ENCODE measurements at places on chromosomes 16 and 17. TPM values are rescaled to one million over a fixed set of nuclear protein-coding genes. Genes with fewer than 3 reads are reported as not detected.

The TEKT1 gene
- not detected for total RNA-seq

The ABCA8 gene
- not detected for total RNA-seq

The SOST gene
- total RNA-seq = not detected

The ADORA2B gene
- total RNA-seq = 1.9 TPM

The SLC16A13 gene
- total RNA-seq = 9.6 TPM

The TUBG1 gene
- 102 TPM for total RNA-seq

DNA sequence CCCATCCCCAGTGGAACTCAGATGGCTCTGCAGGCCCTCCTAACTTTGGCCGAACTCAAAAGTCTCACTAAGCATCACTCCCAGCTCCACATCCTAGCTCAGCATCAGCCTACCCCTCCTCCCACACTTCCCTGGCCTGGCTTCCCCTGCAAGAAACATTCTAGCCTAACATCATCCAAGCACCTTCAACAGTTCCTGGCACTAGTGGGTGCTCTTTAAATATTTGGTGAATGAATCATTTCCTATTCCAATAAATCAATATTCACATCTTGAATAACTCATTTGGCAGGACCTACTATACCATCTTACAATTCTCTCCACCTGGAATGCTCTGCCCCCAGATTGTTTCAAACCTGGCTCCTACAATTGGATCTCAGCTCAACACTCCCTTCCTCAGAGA, 11.0 kb upstream of the BBS2 start:
- H3K27ac ChIP-seq = no peak overlapping the region
- H3K4me3 ChIP-seq = no peak overlapping the region
- no peaks in the 10 kb centered on the region for H3K36me3 ChIP-seq
- no peak for DNase-seq
- peaks cover 15% of the 10 kb centered on the region for H3K27me3 ChIP-seq

DNA sequence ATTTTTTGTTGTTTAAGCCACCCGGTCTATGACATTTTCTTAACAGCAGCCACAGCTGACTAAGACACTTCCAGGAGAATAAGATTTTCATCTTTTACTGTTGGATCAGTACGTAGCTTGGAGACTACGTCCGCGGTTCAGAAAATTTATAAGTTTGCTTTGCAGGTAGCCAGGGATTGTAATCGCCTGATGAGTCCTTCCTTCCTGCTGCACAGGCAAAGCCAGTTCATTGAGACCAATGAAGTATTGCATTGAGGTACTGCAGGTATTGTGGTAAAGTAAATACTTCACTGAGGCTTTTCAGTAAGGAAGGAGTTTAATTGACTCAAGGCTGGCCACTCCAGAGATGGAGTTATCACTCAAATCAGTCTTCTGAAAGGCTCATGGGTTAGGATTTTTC, 269.4 kb upstream of the ELAC2 start:
- H3K27me3 ChIP-seq = no peaks in the 10 kb centered on the region
- no peak overlapping the region for H3K27ac ChIP-seq
- DNase-seq = no peak
- H3K4me3 ChIP-seq = no peak overlapping the region
- no peaks in the 10 kb centered on the region for H3K4me1 ChIP-seq

GRCh38 chr17:47640076-47640475, 9.6 kb upstream of the KPNB1 start:
- no peaks in the 10 kb centered on the region for H3K27me3 ChIP-seq
- peaks cover 11% of the 10 kb centered on the region for H3K4me1 ChIP-seq
- DNase-seq = no peak
- H3K4me3 ChIP-seq = no peak overlapping the region
- H3K27ac ChIP-seq = no peak overlapping the region

DNA sequence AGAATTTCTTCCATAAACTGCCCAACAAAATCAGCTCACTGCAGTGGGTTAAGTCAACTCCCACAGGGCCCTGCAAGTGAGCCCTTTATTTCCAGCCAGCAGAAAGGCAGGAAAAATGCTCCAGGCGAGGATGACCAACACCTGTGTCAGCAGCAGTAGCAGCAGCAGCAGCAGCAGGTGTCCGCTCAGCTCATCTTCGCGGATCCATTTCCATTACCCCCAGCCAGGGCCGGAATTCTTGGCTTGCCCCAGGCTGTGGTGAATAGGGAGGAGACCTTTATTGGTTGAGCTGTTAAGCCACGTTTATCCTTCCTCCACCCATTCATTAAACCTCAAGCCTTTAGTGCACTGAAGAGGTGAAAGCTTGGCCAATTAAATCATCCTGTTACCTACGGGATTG, 46.2 kb downstream of the MARCHF10 start:
- no peak overlapping the region for H3K4me3 ChIP-seq
- H3K27me3 ChIP-seq = peaks cover 27% of the 10 kb centered on the region
- no peak overlapping the region for H3K27ac ChIP-seq
- no peaks in the 10 kb centered on the region for H3K4me1 ChIP-seq

- H3K4me1 ChIP-seq = no peaks in the 10 kb centered on the region
- H3K27ac ChIP-seq = no peak overlapping the region
- H3K36me3 ChIP-seq = no peaks in the 10 kb centered on the region
- H3K4me3 ChIP-seq = no peak overlapping the region
- no peaks in the 10 kb centered on the region for H3K27me3 ChIP-seq
Measured at GRCh38 chr17:66885417-66885816, 50.5 kb downstream of the CACNG5 start.

DNA sequence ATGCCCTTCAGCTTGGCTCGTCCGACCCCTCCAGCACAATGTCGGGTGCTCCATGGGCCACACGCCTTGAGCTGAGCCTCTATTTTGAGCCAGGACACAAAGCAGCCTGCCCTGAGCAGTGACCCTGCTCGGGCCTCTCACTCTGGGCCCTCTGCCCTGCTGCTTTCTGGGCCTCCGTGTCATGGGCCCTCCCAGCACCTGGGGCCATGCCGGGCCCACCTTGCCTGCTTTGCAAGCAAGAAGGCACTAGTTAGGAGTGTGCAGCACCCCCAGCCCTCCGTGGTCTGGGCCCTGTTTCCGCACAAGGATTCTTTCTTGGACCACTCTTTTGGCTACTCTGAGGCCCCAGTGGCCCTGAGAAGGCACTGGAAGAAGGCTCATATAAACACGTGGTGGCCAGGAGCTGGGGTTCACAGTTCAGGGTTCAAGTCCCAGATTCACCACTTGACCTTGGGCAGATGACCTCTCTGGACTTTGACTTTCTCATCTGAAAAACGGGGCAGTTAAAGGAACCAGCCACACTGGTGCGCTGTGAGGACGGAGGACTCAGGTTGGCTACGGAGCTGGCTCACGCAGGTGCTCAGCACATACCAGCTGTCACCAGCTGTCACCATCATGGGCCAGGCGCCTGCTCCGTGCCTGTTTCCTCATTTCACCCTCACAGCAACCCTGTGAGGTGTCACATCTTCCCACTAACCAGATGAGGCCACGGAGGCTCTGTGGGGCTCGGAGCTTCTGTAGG, 166.0 kb upstream of the GSE1 start:
- no peak for DNase-seq
- peaks cover 30% of the 10 kb centered on the region for H3K4me1 ChIP-seq
- H3K27me3 ChIP-seq = no peaks in the 10 kb centered on the region
- H3K27ac ChIP-seq = no peak overlapping the region
- H3K4me3 ChIP-seq = no peak overlapping the region

GRCh38 chr16:67447508-67448076, 16.7 kb downstream of the HSD11B2 start:
- no peak overlapping the region for H3K27ac ChIP-seq
- H3K4me1 ChIP-seq = no peaks in the 10 kb centered on the region
- no peaks in the 10 kb centered on the region for H3K27me3 ChIP-seq
- peak; percentile 89 for DNase-seq

DNA sequence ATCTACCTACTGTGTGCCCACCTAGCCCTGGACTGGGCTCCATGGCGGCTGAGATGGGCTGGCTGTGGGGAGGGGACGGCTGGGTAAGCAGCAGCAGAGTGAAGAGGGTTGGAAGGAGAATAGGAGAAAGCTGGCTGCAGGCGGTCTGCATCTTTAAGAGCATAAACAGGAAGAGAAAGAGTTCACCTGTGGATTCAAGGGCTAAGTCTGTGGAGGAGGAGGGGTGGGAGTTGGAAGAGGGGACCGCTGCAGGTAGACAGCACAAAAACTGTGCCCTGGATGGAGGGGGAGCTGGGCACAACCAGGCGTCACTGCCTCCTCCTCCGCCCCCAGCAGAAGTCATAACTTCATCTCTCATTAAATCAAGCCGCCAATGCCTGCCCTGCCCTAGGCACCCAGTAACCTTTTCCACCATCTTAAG, 677 bp downstream of the SLC13A2 start:
- H3K36me3 ChIP-seq = no peaks in the 10 kb centered on the region
- H3K4me1 ChIP-seq = peaks cover 12% of the 10 kb centered on the region
- peaks cover 3% of the 10 kb centered on the region for H3K27me3 ChIP-seq
- DNase-seq = no peak

GRCh38 chr17:12830777-12831247, 41.5 kb downstream of the ARHGAP44 start:
- H3K27me3 ChIP-seq = no peaks in the 10 kb centered on the region
- no peaks in the 10 kb centered on the region for H3K4me1 ChIP-seq
- no peak overlapping the region for H3K4me3 ChIP-seq
- H3K36me3 ChIP-seq = no peaks in the 10 kb centered on the region
- H3K27ac ChIP-seq = no peak overlapping the region
- DNase-seq = no peak

DNA sequence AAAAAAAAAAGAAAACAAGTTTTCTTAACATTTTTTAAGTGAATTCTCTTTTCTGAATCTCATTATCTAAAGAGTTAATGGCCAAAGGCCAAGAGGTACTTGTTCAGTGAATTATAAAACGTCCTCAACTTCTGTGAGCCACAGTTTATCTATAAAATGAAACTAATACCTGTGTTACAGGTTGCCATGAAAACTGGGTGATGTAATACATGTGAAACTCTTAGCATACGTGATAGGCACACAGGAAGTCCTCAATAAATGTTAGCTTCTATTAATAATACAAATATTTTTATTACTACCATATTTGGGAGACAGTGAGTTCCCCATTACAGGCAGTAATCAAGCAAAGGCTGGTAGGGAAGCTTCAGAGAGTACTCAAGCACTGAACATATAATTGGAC, 13.5 kb upstream of the INPP5K start:
- no peak overlapping the region for H3K4me3 ChIP-seq
- no peak for DNase-seq
- H3K27ac ChIP-seq = peak overlapping the region; percentile 80
- H3K36me3 ChIP-seq = peaks cover 16% of the 10 kb centered on the region
- H3K4me1 ChIP-seq = peaks cover 13% of the 10 kb centered on the region

DNA sequence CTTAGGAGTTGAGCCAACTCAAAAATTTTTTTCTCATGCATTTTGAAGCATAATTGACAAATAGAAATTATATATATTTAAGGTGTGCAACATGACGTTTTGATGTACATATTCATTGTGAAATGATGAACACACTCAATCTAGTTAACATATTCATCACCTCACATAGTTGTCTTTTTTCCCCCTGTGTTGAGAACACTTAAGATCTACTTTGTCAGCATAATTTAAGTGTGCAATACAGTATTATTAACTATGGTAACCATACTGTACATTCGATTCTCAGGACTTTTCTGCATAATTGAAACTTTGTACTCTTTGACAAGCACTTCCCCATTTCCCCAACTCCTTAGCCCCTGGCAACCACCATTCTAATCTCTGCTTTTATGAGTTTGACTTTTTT, 192.2 kb upstream of the ZKSCAN2 start:
- peaks cover 7% of the 10 kb centered on the region for H3K27me3 ChIP-seq
- no peak overlapping the region for H3K4me3 ChIP-seq
- H3K27ac ChIP-seq = no peak overlapping the region
- no peak for DNase-seq

- no peaks in the 10 kb centered on the region for H3K27me3 ChIP-seq
- H3K36me3 ChIP-seq = no peaks in the 10 kb centered on the region
- H3K27ac ChIP-seq = no peak overlapping the region
- no peak for DNase-seq
- no peak overlapping the region for H3K4me3 ChIP-seq
- no peaks in the 10 kb centered on the region for H3K4me1 ChIP-seq
Measured at GRCh38 chr16:61544165-61544564, 492.1 kb downstream of the CDH8 start.

GRCh38 chr17:61750656-61751055, 112.7 kb downstream of the BRIP1 start:
- no peak overlapping the region for H3K4me3 ChIP-seq
- H3K27me3 ChIP-seq = no peaks in the 10 kb centered on the region
- H3K4me1 ChIP-seq = peaks cover 8% of the 10 kb centered on the region
- H3K36me3 ChIP-seq = peaks cover 16% of the 10 kb centered on the region

DNA sequence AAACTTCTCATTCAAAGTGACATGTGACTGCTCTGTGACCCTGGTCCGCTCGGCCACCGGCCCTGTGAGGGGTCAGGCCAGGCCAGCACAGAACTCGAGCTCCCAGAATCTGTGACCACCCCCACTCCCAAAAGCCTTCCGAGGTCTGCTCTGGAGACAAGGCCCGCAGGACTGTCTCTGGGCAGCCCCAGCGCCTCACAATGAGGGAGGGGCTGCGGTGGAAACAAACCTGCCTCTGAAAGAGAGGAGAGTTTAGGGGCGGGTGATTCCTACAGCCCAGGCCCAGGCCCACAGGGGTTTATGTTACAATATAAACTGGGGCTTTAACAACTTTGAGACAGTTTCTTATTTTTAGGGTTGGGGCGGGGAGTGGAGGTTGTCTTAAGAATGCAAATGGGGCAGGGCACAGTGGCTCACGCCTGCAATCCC, 19.9 kb downstream of the IGFBP4 start:
- no peaks in the 10 kb centered on the region for H3K4me1 ChIP-seq
- H3K4me3 ChIP-seq = no peak overlapping the region
- H3K27ac ChIP-seq = no peak overlapping the region
- peaks cover 2% of the 10 kb centered on the region for H3K27me3 ChIP-seq

- no peaks in the 10 kb centered on the region for H3K36me3 ChIP-seq
- DNase-seq = no peak
- H3K27me3 ChIP-seq = no peaks in the 10 kb centered on the region
- peak overlapping the region; percentile 30 for H3K4me3 ChIP-seq
Measured at GRCh38 chr17:80103449-80104085, 2.2 kb downstream of the GAA start.

DNA sequence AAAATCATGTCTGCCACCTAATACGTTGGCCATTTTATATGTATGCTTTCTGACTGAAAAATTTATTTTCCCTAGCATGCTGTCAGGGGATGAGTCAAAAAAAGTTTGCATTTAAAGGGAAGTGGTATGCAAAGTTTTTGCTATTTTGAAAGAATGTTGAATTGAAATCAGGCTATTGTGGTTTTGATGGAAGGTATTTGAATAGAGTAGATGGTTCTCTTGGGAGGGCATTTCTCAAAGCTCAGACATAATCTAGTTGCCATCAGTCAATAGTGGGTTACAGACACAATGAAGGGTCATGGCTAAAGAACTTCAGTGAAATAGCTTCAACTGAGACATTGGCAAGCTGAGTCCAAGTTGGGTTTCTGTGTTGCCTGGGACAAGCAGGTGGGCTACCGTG, 102.4 kb downstream of the MAP2K6 start:
- H3K27me3 ChIP-seq = no peaks in the 10 kb centered on the region
- no peak overlapping the region for H3K27ac ChIP-seq
- peaks cover 4% of the 10 kb centered on the region for H3K4me1 ChIP-seq
- H3K36me3 ChIP-seq = peaks cover 31% of the 10 kb centered on the region

DNA sequence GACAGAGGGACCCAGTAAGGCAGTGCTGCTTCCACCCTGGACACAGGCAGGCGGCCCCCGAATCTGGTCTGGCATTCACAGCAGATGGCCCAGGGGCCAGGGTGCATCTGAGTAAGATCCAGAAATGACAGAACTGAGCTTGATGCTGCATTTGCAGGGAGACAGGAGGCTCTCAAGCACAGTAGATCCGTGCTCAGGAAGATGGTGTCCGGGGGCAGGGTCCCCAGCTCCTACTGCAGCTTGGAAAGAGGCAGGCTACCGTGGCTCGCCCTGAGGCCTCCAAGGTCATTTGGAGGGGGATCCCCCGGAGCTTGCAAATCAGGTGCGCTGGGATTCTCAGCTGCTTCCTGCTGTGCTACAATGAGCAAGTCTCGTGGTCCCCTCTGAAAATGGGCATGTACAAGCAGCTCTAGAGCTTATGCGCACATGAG, 2.2 kb downstream of the C16orf95 start:
- H3K27ac ChIP-seq = no peak overlapping the region
- H3K4me1 ChIP-seq = peaks cover 11% of the 10 kb centered on the region
- H3K36me3 ChIP-seq = peaks cover 18% of the 10 kb centered on the region
- no peak for DNase-seq
